HCEC 1CT (cell line): ENCODE measurements at places on chromosomes 7 and 10.

- no peak for DNase-seq
Measured at GRCh38 chr10:126930883-126931503, 25.8 kb downstream of the DOCK1 start.

DNA sequence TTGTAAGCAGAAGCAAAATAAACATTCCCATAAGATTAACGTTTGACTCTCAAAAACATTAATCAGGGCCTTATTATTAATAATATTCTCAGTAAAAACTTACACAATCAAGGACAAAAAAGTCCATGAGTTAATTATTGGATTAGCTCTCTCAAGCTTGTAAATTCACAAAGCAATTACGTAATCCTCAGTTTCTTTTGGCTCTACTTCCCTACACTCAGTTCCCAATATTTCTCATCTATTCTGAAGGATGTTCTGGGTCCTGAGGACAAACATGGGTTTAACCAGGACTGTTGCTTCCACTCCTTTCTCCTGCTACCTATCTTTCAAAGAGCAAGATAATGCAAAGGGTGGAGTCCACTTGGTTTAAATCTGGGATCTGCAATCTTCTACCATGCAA, 15.1 kb downstream of the FBXL13 start:
- no peak for DNase-seq

GRCh38 chr10:10209167-10209566, 808.5 kb upstream of the CELF2 start:
- DNase-seq = peak; percentile 2

DNA sequence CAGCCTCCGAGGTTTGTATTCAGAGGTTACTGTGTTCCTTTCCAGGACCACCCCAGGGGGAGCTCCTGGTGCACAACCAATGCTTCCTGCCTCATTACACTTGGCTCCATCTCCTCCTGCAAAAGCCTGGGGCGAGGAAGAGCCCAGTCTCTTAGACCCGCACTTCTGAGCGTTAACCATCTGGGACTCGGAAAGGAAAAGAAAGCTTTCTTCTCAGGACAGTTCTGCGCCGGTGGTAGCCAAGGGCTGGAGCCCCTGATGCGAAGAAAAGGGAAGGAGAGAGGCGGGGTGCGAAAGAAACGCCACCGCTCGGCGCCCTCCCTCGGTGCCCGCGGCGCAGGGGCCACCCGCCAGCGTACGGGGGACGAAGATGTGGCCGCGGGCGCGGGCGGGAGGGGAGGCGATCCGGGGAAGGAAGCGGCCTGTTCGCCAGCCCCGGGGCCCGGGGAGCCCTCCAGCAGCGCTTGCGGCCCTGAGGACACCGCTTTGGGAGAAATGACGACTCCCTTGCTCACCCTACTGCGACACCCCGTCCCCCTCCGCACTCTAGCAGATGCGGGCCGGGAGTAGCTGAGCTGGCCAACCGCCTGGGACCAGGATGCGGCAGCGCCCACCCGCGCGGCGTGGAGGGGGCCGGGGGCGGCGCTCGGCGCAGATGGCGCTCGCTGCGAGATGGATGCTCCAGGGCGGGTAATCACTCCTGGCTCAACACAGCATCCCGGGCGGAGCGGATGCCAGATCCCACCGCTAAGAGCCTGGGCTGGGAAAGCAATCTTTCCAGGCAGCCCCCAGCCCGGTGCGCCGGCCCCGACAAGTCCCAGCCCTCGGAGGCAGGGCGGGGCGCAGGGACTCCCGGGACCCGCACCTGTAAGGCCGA, 1.3 kb downstream of the NRCAM start:
- peak; percentile 12 for DNase-seq

GRCh38 chr7:82697897-82698296, 254.3 kb upstream of the CACNA2D1 start:
- DNase-seq = peak; percentile 76

- DNase-seq = no peak
Measured at GRCh38 chr7:2542916-2543871, 12.1 kb downstream of the BRAT1 start.

DNA sequence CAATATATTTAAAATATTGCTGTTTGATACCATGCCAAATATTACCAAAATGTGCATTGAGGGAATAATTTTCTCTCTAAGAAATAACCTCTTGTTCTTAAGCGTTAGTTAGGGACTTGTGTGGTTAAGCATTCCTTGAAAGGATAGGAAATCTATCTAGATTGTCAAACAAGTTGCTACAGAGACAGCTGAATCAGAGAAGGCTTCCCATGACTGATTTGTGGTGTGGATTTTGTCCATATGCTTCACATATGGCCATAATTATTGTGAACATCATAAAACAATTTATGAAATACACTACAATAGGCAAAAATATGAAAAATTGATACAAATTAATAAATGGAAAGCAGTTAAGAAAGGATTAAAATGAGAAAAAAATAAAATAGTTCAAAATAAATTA, 96.3 kb downstream of the GNAT3 start:
- DNase-seq = peak; percentile 70
